ENCODE measurements at places on chromosomes 5 and 9. TPM values are rescaled to one million over a fixed set of nuclear protein-coding genes. Genes with fewer than 3 reads are reported as not detected.
A peak's percentile ranks its signal among the peaks of the same experiment; 100 is the strongest.

GRCh38 chr5:74250304-74251102 lies 390.0 kb downstream of the ENC1 start:
- DNase-seq: no peak

GRCh38 chr5:170075696-170076095 lies 30.0 kb upstream of the FOXI1 start:
- DNase-seq: no peak

DNA sequence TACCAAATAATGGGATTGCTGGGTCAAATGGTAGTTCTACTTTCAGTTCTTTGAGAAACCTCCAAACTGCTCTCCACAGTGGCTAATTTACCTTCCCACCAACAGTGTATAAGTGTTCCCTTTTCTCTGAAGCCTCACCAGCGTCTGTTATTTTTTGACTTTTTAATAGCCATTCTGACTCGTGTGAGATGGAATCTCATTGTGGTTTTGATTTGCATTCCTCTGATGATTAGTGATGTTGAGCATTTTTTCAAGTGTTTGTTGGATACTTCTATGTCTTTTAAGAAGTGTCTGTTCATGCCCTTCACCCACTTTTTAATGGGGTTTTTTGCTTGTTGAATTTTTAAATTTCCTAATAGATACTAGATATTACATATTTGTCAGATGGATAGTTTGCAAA lies 28.4 kb upstream of the SUSD1 start:
- DNase-seq: no peak

DNA sequence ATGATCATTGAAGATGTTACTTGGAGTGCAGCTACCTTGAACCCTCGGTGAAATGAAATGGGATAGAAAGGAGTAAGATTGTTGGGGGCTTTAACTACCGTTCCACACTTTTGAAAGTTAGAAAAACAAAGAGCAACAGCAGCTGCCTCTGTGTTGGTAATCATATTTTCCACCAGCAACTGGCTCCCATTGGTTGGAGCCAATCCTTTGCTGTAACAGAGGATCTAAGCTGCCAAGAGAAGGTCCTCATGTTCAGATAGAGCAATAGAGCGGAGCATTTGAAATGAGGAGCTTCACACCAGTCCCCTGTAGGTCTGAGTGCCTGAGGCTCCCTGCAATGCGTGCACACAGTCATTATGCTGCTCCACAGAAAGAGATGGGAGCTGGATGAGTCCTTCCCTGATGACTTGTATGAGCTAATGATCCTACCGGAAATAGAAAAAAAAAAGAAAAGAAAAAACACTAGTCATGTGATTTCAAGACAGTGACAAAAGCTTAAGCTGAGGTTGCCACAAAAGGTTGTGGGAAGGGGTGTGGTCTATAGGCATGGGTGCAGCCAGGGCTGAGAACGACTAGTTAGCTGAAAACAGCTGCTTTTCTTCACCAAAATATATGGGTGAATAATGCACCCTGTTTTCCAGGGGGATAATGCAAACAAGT lies 300.7 kb downstream of the MLLT3 start:
- peak; percentile 39 for DNase-seq

- DNase-seq: no peak
Measured at GRCh38 chr9:127773272-127773671, 5.2 kb downstream of the SH2D3C start.

GRCh38 chr9:104572612-104573011 lies 3.6 kb downstream of the OR13C8 start:
- DNase-seq: no peak

DNA sequence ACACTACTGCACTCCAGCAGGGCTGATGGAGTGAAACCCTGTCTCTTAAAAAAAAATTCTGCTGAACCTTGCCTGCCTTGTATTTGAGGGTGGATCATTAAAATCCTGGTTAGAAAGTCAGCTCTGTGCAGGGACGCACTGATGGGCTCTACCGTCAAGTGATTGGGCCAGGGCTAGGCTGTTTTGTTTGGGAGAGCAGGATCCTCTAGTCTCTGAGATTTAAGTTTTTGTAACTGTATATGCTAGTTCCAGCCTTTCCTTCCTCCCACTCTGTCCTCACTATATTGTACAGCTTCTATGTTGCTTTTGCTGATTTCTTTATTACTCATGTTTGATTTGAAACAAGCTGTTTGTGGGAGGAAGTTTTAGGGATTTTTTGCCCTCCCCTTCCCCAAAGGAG lies 11.5 kb downstream of the DDX4 start:
- DNase-seq: no peak

The CTXN3 gene
- not detected for total RNA-seq

The HAVCR2 gene
- total RNA-seq: 4.4 TPM

GRCh38 chr9:129908906-129909305 lies 73.6 kb downstream of the USP20 start:
- no peak for DNase-seq

DNA sequence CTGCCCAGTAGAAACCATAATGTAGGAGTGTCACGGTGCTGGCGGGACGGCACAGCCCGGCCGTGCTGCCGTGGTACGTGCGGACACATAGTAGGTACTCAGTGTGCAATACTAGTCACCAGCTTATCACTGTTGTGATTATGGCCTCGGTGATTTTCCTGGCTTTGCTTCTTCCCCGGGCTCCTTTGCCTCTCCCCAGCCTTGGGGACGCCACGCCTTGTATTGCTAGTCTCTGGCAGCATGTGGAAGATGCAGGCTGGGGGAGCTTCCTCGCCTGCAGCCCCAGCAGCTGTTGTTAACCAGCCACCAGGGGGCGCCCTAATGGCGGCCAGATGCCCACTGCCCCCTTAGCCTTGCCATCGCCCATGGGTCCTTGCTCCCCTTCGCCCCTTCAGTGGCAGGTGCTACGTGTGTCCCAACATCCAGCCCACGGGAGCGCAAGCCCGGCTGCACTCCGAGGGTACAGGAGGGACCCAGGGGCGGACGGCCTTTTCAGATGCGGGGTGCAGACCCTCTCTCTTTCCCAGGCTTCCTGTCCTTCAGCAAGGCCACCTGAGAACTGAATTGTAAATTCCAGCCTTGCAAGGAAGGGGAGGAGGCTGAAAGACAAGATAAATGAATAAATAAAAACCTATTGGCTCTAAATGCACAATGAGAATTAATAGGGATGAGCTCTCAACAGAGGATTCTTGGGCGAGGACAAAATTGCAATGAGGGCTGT lies 8.0 kb downstream of the NTNG2 start:
- peak; percentile 55 for DNase-seq

- no peak for DNase-seq
Measured at GRCh38 chr5:136703706-136704105, 338.4 kb upstream of the TRPC7 start.

The DRD1 gene
- total RNA-seq: not detected

DNA sequence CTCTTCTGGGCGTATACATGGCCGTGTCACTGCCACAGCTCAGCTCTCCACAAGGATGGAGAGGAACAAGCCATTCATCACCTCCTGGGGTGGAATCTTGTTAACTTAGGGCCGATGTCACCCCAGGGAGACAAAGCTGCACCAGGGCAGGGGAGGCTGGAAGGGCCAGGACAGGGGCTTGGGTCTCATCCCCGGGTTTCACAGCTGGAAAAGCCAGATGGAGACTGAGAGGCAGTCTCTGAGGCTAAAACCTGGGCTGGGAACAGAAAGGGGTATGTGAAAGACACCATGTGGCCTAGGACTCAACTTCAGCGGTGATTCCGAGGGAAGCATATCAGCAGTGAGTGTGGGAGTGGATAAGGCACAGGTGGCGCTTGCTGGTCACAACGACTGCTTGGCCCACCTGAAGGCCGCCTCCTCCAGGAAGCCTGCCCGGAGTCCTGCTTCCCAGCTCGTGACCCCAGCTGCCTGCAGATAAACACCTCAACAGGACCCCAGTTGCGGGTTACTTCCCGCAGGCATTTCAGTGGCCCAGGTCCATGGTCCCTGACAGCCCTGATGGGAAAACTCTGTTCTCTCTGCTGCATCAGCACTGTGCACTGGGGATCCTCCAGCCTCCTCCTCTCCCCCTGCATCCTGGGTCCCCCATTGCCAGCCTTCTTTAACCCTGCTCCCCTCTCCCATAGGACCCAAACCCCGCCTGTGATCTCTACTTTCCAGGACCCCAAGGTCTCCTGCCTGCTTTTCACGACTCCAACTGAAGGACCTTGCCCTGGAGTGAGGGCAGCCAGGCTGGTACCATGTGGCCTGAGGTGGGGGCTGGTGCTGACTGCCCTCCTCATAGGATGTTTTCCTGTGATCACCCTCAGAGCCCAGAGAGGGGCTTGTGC lies 51.7 kb upstream of the FCN1 start:
- DNase-seq: peak; percentile 1

GRCh38 chr5:176161431-176161830 lies 76.8 kb upstream of the SIMC1 start:
- DNase-seq: no peak

- DNase-seq: no peak
Measured at GRCh38 chr5:134504629-134505300, 20.7 kb upstream of the JADE2 start.

The CMYA5 gene
- total RNA-seq: 0.10 TPM

The CAMK4 gene
- 35.5 TPM for total RNA-seq

The TIMD4 gene
- total RNA-seq: 1.4 TPM

The TAS2R1 gene
- total RNA-seq: not detected

DNA sequence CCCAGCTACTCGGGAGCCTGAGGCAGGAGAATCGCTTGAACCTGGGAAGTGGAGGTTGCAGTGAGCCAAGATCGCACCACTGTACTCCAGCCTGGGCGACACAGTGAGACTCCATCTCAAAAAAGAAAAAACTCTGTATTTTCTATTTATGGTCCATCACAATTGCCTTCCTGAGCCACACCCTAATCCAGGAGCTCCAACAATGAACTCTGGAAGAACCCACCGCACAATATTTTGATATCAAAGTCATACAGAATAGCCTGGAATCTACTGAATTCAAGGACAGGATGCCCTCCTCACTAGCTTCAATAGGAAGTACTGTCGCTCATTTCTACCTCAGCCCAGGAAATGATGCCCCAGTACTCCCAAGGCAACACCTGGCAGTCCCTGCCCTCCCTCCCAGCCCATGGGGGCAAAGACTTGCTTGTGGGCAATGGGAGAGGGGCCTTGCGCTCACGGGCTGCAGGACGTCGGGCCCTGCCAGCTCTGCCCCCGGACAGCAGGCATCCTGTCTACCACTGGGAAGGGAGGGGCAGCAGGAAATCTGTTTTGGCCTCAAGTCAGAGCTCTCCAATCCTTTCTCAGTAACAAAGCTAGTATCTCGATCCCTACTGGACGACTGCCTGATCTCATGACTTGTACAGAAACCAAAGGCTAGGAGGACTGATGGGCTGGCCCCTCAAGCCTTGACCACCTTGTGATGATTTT lies 19.7 kb downstream of the UBAC1 start:
- no peak for DNase-seq

- DNase-seq: no peak
Measured at GRCh38 chr5:56152437-56152836, 80.7 kb downstream of the ANKRD55 start.

DNA sequence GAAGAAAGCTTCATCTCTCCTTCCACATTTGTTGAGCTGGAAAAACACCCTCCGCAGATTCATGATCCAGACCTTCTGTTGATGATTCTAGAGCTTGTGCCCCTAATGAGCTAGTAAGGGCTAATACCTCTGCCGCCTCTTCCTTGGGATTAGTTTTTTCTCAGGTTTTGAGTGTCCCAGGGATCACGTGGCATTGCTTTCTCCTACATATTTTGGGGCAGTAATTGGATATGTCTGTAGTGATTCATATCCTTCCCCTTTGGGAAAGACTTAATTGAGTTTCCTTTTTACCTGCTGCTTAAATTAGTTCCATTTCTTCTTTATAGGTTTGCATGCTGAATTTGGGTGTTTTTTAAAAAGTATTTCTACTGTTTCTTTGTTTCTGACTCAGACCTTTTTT lies 143.9 kb downstream of the GOLPH3 start:
- DNase-seq: no peak

DNA sequence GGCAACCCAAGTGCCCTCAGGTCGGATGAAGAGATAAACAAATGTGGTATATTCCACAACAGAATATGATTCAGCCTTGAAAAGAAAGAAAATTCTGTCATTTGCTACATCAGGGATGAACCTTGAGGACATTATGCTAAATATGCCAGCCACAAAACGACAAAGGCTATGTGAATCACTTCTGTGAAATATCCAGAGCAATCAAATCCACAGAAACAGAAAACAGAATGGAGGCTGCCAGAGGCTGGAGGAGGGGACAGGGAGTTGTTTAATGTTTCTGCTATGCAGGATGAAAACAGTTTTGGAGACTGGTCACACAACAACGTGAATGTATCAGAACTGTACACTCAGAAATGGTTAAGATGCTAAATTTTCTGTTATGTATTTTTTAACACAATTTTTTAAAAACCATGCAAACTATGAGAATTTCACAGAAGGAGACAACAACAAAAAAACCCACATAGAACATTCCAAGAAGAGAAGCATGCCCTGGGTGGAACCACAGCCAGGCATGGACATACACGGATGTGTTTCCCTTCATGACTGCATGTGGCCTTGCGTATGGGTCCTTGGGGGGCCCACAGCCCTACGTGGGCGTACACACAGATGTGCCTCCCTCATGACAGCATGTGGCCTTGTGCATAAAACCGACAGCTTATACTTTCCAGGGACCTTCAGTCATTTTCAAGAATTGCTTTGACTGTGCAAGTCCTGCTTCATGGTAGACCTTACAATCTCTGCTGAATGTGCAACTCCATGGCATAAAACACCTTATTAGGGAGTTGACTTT lies 146.7 kb downstream of the ROR2 start:
- DNase-seq: no peak

- DNase-seq: no peak
Measured at GRCh38 chr5:13976867-13977830, 32.7 kb upstream of the DNAH5 start.

DNA sequence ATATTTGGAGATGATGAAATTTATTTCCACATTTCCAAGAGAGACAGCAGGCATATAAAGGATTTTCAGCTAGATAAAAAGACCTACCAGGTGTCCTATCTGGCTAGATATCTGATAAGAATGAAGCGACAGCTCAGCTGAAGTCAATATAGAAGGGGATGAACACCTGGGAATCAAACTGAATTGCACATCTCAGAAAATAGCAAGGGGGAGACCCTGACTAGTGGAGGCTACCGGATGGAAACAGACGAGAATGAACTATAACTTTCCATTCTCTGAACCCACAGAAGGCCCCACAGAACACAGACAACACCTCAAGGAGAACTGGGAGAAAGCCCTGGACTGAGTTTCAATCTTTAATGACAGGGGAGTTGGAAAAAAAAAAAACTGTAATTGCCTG lies 51.1 kb downstream of the CPLANE1 start:
- no peak for DNase-seq

DNA sequence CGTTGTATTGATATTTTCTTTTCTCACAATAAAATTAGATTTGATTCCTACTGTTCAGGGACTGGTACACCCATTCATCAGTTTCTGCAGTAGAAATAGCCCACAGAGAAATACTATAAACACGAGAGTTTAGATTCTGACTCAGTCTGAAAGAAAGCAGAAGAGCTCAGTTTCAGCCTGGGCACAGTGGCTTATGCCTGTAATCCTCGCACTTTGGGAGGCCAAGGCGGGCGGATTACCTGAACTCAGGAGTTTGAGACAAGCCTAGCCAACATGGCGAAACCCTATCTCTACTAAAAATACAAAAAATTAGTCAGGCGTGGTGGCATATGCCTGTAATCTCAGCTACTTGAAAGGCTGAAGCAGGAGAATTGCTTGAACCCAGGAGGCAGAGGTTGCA lies 8.6 kb downstream of the ITK start:
- no peak for DNase-seq

The PCDHA9 gene
- total RNA-seq: not detected

Measured in activated T-cell treated with anti-CD3 and anti-CD28 coated beads, Interleukin-2, amount 50 U/mL, for 4 hours (primary cell).